ENCODE measurements at places on chromosomes 3 and 15.

DNA sequence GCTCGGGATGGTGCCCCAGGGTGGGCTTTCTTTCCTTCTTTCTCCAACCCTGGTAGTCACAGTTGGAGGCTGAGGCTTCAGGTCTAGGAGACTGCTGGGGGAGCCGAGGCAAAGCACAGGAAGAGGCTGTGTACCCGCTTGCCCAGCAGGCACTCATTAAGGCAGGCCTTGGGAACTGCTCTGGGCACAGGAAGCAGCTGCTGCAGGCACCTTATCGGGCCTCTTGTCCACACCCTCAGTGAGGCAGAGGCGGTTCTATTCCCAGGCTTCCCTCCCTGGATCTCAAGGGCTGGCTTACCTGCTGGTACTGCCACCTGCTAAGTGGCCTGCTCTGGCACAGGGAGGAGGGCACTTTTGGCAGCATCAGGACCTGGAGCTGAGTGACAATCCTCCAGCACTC is 15.8 kb upstream of the GRM2 start:
- DNase-seq, result no peak

- no peak for DNase-seq
These were observed 210.2 kb downstream of the ADAMTS17 start for GRCh38 chr15:100131321-100132224.

DNA sequence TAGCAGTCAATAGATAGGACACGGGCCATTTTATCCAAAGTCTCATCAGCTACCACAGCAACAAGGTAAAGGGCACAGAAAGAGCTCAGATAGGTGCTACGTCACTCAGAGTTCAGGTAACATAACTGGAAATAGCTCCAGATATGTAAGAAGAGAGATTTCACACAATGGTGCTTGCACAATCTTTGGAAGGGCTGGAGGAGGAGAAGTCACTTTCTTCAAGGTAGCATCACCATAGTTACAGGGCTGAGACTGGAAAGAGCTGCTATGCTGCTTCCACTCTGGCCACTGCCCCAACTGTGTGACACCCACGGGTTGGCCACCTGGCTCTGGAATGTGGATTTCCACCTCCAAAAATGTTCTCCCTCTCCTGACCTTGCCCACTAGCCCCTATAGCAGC is 448.8 kb upstream of the THBS1 start:
- DNase-seq, result no peak

DNA sequence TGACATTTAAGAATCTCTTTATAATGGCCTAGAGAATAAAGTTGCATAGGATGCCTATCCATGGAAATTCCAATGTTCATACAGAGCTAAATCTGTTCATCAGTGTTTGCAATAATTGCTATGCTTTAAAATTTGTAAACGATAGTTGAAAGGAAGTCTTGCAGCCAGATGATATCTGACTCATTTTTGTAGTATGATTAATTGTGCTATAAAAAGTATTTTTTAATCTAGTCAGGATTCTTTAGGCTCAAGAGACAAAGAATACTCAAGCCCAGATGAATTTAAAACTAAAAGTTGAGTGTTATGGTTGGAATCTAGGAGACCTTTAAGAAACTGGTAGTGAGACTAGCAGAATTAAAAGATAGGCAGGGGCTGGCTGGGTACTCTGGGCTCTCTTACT is 50.5 kb downstream of the SUCNR1 start:
- peak; percentile 7 for DNase-seq

DNA sequence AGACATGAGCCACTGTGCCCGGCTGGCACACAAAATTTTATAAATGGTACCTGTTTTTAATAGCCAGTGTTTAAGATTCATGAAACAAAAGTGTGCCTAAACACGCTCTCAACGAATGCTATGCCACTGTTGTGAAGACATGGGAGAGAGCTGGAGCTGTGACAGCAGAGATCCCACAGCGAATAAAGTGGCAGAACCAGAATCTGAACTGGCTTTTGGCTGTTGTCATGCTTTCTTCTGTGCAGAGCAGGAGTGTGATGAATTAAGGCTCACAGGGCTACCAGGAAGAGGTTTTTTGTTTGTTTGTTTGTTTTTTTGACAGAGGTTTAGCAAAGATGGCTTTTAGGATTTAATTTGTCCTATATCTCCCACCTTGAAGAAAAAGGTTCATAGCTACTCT is 14.5 kb downstream of the PTPRG start:
- no peak for DNase-seq

DNA sequence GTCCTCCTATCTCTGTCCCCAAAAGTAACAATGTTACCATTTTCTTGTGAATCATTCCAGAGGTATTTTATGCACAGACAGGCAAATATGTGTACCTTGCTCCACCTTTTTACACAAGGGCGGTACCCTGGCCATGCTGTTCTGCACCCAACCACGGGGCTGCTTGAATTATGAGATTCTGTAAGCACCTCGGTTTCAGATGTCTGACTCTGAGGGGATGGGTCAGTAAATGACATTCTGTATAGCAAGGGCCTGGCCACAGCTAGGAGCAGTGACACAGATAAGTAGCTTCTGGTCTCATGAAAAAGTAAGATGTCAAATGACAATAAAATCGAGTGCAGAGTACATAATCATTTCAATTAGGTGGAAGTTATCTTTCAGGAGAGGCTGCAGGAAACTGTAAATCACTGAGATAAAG is 30.4 kb upstream of the FLNB start:
- DNase-seq, result peak; percentile 44

- no peak for DNase-seq
These were observed 229.5 kb downstream of the SHQ1 start for GRCh38 chr3:72618739-72619138.

GRCh38 chr3:37050282-37050681 is 57.0 kb downstream of the MLH1 start:
- DNase-seq, result no peak

GRCh38 chr15:70234256-70234905 is 136.7 kb upstream of the TLE3 start:
- DNase-seq, result no peak

DNA sequence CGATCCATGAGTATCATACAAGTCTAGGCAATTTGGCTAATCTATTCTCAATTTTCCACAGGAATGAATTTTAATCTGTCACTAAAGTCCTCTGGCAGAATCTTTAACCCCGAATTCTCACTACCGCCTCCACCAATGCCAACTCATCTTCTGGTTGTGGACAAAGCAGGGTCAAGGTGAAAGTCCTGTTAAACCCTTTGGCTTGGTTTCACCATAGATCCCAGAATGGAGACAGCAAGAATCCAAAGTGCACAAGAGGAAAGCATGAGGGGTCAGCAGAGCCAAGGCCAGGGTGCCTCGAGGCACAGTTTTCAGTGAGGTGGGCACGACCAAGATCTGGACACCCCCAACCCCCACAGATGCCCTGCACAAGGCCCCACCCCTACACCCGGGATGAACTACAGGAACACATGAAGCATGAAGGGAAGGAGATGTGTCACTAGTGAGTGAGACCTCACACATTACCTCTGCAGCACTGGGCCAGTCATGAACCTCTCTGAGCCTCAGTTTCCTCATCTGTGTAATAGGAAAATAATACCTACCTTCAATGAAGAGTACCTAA is 466.2 kb downstream of the EPHB1 start:
- DNase-seq, result no peak

GRCh38 chr3:57961828-57962447 is 46.3 kb upstream of the FLNB start:
- no peak for DNase-seq

- no peak for DNase-seq
These were observed 33.9 kb upstream of the C15orf39 start for GRCh38 chr15:75167588-75168350.

GRCh38 chr3:117499189-117499870 is 789.8 kb downstream of the TUSC7 start:
- no peak for DNase-seq

DNA sequence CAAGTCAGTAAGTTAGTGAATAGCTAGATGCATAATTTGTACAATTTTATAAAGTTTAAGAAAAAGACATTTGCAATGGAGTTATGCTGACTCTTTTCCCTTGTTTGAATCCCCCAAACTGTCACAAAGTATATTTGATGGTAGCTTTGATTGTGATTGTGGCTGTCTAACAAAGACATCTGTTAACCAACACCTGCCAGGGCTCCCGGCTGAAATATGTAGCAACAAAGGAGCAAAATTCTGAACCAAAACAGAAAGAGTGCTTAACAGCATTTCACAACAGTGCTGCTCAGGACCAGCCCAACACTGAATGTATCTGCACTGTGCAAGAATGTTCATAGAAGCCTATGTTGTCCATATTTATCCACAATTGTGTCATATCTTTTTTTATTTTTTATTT is 39.4 kb downstream of the LEO1 start:
- DNase-seq, result no peak

- peak; percentile 70 for DNase-seq
These were observed 94.7 kb upstream of the TGFBR2 start for GRCh38 chr3:30511524-30512251.

DNA sequence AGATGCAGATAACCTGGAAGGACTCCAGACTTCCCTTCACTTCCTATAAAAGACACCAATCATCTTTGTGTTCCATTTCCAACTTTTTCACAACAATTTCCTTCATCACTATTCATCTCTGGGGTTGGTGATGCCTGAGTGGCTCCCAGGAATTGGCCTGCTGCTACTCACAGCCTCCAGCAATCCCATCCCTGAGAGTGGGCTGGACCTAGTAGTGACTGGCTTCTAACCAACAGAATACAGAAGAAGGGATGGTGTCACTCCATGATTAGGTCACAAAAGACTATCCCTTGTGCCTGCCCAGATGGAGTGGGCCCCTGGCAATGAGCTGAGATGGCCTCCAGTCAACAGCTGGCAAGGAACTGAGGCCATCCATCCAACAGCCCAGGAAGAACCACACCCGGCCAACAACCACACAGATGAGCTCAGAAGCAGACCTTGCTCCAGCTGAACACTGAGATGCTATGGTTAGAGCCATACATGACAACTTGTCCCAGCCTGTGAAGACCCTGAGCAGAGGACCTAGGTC is 20.9 kb downstream of the OCA2 start:
- no peak for DNase-seq

- DNase-seq, result no peak
These were observed 59.9 kb upstream of the CORO2B start for GRCh38 chr15:68518785-68519430.

- no peak for DNase-seq
These were observed 12.9 kb downstream of the VPS18 start for GRCh38 chr15:40906991-40907802.

DNA sequence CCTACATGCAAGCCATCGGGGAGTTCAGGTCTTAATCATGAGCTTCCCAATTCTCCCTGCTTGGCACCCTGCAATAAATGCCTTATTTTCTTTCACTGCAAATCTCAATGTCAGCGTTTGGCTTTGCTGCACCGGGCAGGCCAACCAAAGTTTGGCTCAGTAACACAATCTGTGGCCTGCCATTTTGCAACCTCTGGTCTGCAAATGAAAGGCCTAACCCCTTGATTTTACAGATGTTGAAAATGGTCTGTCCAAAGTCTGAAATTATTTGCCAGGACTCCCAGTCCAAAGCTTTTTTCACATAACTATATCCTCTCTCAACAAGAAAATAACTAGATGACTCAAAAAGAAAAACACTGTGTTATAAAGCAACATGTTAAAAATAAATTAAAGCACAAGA is 34.0 kb upstream of the LEKR1 start:
- DNase-seq, result no peak

GRCh38 chr3:55128225-55128823 is 200.5 kb upstream of the LRTM1 start:
- DNase-seq, result no peak

DNA sequence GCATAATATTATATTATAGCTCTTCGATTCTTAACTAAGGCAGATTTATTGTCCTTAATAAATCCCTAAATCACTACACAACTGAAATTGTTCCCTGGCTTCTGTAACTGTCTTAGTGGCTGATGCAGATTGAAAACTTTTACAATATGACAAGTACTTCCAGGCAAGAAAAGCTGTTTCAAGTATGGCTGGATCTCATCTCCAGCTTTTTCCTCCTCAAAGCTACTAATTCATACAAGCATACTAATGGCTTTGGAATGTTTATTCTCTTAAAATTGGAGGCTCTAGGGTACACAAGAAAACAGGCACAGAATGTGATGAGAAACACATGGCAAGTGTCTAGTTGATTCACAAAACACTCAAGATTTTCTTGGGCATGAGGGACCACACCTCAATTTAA is 351.5 kb upstream of the ICE2 start:
- DNase-seq, result no peak

DNA sequence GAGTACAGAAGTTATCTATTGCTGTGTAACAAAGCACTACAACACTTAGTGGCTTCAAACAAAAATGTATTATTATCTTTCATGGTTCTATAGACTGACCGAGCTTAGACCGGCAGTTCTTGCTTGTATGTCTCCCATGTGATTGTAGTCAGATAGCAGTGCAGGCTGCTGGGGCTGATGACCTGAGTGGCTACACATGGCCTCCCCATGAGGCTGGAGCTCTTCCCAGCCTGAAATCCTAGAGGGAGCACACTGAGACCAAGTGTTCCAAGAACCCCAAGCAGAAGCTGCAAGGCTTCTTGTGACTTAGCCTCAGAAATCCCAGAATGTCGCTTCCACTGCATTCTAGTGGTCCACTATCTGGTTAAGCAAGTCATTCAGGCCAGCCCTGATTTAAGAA is 141.2 kb upstream of the TLE3 start:
- DNase-seq, result no peak

- DNase-seq, result no peak
These were observed 64.3 kb downstream of the SLCO3A1 start for GRCh38 chr15:91917686-91918360.

GRCh38 chr3:9229879-9230278 is 19.6 kb downstream of the SRGAP3 start:
- no peak for DNase-seq

- no peak for DNase-seq
These were observed 13.2 kb downstream of the USP13 start for GRCh38 chr3:179666030-179666429.

GRCh38 chr15:85688711-85689110 is 106.0 kb downstream of the KLHL25 start:
- no peak for DNase-seq

DNA sequence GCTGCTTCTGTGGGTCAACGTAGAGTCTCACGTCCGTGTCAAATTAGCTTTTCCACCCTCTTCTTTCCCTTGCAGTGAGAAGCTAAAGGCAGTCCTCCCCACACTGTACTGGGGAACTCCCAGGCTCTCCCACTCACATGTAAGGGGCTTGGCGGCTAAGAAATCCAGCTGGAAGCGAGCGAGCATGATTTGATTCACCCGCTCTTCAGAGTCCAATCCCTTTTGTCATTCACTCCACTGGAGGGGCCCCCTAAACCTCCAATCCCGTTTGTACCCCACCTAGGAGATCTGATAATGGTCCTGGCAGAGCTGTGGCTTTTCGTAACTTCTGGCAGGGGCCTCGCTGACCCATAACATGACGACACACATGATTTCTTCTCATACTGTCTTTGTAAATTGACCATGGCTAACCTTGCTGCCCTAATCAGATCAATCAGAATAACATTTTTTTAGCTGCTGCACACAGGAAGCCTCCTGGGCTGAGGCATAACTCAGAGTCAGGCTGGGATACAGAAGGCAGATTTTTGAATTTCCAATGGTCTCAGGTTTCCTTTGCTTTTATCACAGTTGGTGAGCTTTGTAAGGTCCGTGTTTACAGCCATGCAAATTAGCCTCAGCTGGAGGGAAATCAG is 235.2 kb downstream of the GREM1 start:
- no peak for DNase-seq

- no peak for DNase-seq
These were observed 66.7 kb downstream of the PLD1 start for GRCh38 chr3:171743327-171744157.

Measured in RWPE1 (cell line).